ENCODE measurements at places on chromosomes 5 and 9.
A peak's percentile ranks its signal among the peaks of the same experiment; 100 is the strongest.

DNA sequence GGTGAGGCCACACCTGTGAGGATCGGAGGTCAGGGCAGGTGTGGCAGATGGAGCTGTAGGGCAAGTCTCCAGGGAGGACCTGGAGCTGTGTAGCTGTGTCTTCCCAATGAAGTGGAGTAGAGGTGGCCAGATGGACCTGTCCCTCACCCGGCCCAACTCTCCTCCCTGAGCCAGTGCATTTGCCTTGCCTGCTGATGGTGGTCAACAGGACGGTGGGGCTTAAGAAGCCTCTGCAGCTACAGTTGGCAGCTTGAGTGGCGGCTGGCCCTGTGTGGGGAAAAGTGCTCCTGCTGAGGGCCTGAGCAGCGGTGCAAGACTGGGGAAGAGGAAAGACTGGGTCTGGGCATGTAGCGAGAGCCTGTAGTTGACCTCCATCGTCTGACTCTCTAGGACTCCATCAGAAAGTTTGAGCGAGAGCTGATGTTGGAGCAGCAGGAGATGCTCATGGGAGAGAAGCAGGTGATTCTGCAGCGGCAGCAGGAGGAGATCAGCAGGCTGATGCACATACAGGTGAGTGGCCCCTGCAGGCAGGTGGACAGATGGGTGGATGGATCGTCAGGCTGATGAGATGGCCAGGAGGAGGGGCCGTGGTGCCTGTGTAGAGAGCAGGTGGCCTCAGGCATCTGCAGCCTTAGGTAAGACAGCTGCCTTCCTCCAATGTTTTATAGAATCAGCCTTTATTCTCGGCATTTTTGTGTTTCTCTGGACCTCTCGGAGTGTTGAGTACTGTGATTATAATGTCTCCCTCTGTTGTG is 24.9 kb downstream of the PITX1 start:
- no peak for DNase-seq

- DNase-seq = no peak
These were observed 88.4 kb downstream of the APBA1 start for GRCh38 chr9:69583645-69584234.

DNA sequence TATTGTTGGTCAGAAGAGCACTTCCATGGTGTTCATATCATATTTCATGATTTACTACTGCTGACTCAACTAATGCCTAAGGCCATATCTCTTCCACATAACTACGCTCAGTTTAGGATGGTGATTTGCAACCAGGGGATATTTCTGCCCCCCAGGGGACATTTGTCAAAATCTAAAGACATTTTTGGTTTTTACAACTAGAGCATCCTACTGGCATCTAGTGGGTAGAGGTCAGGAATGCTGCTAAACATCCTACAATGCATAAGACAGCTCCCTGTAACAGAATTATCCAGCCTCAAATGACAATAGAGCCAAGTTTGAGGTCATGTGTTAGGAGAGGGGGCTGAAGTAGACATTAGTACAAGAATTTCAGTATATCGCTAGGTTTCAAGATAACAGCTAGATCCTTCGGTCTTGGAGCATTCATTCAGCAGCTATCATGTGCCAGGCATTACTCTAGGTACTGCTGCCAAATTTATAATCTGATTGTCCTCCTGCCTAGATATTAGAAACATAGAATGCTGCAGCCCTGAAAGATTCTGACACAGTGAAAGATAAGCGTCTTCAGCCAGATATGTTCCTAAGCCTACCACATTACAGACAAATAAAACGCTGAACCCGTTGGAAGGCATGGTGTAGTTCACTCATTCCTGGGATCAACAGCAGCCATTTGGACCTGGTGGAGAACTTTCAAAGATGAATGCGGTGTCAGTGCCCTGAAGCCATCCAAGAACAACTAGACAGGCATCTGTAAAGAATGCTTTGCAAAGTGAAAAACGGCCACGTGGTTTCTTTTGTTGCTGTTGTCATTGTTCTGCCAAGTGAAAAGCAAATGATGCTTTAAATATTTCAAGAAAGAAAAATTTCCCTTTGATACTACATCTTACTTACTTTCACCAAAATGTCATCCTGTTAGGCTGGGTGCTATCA is 55.5 kb upstream of the FST start:
- DNase-seq = no peak

DNA sequence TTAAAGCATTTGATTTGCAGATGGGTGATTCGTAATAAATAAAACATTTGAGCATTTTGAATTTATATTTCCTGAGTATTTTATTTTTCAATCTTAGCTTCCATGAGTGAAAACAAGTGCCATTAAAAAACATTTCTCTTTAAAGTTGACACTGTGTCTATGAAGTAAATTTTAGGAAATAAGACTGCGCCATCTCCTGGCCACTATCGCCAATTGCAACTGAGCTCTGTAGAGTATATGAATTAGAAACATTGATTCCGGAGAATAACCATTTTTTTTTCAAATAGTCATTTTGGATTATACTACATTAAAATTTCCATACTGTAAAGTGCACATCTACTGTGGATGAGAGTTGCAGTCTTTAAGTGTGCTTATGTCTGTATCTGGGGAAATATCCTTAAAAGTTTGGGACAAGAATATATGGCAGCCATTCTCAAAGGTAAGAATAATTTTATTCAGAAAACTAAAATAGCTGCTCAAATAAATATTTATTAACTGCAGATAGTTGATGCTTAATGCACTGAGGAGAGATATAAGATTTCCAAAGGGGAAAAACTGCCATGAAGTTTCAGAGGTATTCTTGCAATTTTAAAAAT is 5.9 kb downstream of the DMRTA1 start:
- DNase-seq = peak; percentile 49

DNA sequence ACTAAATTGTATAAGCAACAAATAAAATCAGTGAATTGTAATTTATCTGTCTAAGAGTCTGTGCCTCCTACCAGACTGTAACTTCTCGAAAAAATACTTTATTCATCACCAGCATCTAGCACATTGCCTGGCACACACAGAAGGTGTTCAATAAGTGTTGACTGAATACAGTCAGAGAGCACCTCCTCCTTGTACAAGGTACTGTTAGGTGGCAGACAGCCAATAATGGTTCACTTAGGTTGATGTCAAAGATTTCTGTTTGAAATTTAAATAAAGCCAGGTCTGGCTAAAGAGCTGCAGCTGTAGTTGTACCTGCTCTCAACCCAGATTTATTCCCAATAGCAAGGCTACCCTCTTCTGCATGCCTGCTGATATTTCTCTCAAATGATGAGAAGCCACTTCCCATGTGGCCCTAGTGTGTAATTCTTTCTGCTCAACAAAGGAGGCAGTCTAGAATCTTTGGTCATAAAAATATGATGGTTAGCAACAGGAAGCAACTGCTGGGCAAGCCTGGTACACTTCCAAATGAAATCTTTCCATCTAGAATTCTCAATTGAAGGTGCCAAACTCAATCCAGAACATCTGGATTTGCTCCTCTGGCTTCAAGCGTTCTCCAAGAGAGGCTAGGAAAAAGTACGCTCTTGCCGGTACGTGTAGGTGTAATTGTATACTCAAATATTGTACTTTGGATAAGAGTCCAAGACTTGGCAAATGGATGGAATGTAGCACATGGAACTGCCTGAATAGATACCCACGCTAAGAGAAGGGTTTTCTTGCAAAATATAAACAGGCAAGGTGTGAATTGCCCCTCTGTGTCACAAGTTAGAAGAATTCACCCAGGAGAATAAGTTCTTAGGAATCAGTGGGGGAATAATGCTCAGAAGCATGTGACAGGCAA is 95.6 kb downstream of the NR6A1 start:
- DNase-seq = no peak

DNA sequence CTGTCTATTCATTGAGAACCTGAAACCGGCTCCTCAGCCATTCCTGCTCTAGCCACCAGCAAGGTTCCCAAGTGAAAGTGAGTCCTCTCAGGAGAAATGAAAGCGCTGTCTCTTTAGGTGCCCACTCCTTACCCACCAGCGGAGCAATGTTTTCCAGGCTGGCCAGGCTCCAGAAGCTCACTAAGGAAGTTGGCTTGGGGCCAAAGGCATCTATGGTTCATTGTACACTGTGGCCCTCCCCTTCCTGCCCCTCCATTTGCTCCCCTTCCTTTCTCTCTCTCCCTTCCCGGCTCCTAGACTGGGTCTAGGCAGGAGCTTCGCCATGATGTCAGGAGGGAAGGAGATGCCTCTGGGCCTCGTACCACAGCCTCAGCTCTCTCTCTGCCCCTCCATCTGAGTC is 1.1 kb upstream of the GABRP start:
- no peak for DNase-seq

- no peak for DNase-seq
These were observed 747.6 kb upstream of the EDIL3 start for GRCh38 chr5:85132269-85132668.

DNA sequence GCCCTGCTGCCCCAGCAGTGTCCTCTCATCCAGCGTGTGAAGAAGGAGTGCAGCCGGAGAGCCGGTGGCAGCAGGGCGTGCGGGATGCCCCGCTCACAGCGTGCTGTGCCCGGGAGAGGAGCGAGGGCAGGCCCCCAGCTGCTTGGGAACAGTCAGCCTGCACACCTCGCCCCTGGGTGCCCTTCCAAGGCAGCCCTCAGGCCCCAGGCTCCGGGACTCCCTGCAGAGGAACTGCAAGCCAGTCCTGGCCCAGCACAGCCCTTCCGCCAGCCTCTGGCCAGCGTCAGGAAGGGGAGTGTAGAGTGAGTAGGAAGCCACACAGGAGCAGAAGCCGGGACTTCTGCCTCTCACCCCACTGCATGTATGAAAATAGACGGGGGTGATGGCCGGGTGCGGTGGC is 43.5 kb downstream of the ADAMTS2 start:
- DNase-seq = no peak

- DNase-seq = no peak
These were observed 103.5 kb downstream of the GLIS3 start for GRCh38 chr9:4196376-4196775.

DNA sequence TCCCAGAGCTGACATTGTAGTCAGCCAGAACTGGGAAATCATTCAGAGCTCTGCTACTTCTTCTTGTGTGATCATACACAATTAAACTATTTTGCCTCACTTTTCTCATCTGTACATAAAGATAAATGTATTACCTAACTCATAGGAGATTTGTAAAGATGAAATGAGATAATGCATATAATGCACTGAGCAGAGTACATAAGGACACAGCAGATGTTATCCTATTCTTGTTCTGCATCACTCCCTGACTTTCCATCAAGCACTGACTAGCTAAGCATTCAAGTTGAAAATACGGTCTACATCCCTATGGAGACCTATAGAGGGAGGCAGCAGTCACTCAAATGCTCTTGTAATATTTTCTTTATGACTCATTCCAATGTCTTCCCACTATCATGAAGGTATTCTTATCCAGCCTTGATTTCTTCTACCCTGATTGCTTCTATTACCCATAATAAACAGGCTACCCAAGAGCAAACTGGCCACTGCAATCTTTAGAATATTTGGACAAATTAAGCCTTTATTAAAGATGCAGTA is 16.3 kb upstream of the PRR16 start:
- DNase-seq = no peak

DNA sequence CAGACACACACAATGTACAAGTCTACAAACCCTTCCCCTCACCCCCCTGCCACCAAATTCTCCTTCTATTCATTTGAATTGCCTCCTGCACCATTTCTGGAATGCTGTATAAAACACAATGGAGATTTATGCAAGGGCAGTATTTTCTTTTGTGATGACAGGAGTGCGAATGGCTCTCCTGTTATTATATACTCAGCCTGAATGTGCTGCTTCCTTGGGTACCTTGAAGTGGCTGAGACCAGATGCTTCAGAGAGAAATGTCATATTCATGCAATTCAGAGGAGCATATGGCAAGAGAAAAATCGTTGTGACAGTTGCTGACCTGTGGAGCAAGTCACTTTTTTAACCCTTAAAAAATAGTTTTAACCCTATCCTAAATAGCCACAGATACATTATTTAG is 468.0 kb upstream of the WWC1 start:
- no peak for DNase-seq

Data from activated T-cell treated with anti-CD3 and anti-CD28 coated beads, Interleukin-2, amount 50 U/mL, for 48 hours (primary cell).